Nephron progenitor cell (in vitro differentiated cells): ENCODE measurements at places on chromosomes 4 and X.

GRCh38 chr4:6111354-6111960 lies 88.9 kb downstream of the JAKMIP1 start:
- H3K27me3 ChIP-seq: peaks cover 49% of the 10 kb centered on the region
- H3K4me3 ChIP-seq: no peak overlapping the region
- peaks cover 29% of the 10 kb centered on the region for H3K4me1 ChIP-seq

GRCh38 chr4:147777456-147778091 lies 45.7 kb downstream of the ARHGAP10 start:
- DNase-seq: no peak
- H3K36me3 ChIP-seq: no peaks in the 10 kb centered on the region
- peaks cover 80% of the 10 kb centered on the region for H3K4me1 ChIP-seq
- peak overlapping the region; percentile 37 for H3K27ac ChIP-seq
- no peaks in the 10 kb centered on the region for H3K27me3 ChIP-seq
- no peak overlapping the region for H3K4me3 ChIP-seq

GRCh38 chrX:74506317-74507115 lies 85.2 kb downstream of the SLC16A2 start:
- peaks cover 5% of the 10 kb centered on the region for H3K27me3 ChIP-seq
- H3K36me3 ChIP-seq: peaks cover 7% of the 10 kb centered on the region
- H3K4me3 ChIP-seq: no peak overlapping the region
- peaks cover 25% of the 10 kb centered on the region for H3K4me1 ChIP-seq
- H3K27ac ChIP-seq: no peak overlapping the region

DNA sequence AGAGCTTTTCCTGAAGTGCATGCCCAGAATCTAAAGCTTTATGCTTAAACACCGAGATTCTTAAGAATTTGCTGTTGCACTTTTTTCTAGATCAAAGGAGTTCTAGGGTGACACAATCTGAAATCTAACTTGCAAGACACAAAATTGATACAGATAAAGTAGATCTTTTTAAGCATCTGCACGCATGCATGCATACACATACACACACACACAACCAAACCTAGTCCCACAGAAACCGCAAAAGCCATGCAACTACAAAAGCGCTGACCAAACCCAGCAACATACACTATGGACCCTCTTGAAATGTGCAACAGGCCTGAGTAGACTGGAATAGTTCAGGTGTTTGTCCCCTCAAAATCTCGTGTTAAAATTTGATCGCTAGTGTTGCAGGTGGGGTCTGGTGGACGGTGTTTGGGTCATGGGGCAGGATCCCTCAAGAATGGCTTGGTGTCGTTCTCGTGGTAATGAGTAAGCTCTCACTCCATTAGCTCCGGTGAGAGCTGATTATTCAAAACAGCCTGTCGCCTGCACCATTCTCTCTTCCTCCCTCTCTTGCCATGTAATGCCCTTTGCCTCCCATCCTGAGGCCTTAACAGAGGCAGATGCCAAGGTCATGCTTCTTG lies 52.7 kb downstream of the IRF2 start:
- peaks cover 3% of the 10 kb centered on the region for H3K27me3 ChIP-seq
- no peaks in the 10 kb centered on the region for H3K4me1 ChIP-seq
- DNase-seq: no peak
- H3K27ac ChIP-seq: no peak overlapping the region
- H3K4me3 ChIP-seq: no peak overlapping the region

- DNase-seq: no peak
- H3K27me3 ChIP-seq: no peaks in the 10 kb centered on the region
- H3K27ac ChIP-seq: no peak overlapping the region
- H3K4me3 ChIP-seq: no peak overlapping the region
These were observed 183.6 kb upstream of the NOCT start for GRCh38 chr4:138831948-138832347.

DNA sequence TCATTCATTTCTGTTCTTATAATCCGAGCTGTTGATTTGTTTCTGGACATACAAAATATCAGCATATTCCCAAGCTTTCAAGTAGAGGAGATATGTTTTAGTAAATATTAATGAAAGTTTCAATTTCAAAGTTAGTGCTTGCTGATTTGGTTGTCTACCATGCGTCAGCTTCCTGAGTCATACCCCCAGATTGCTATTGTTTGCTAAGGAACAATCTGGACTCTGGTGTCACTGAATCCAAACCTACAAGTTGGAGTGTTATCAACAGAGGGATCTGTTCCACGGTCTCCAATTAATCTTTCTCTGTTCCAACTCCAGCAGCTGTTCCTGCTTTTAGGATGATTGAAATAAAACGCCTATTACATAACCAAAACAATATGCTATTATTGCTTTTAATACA lies 96.1 kb upstream of the FAM9A start:
- no peaks in the 10 kb centered on the region for H3K36me3 ChIP-seq
- H3K4me1 ChIP-seq: no peaks in the 10 kb centered on the region
- no peak overlapping the region for H3K4me3 ChIP-seq
- H3K27me3 ChIP-seq: no peaks in the 10 kb centered on the region
- no peak overlapping the region for H3K27ac ChIP-seq

GRCh38 chr4:98482847-98483806 lies 175.3 kb downstream of the TSPAN5 start:
- peaks cover 38% of the 10 kb centered on the region for H3K4me1 ChIP-seq
- H3K4me3 ChIP-seq: no peak overlapping the region
- peaks cover 3% of the 10 kb centered on the region for H3K27me3 ChIP-seq
- no peak overlapping the region for H3K27ac ChIP-seq

- no peak for DNase-seq
- H3K4me3 ChIP-seq: no peak overlapping the region
- H3K36me3 ChIP-seq: peaks cover under 1% of the 10 kb centered on the region
These were observed 121.2 kb upstream of the GUCY1A1 start for GRCh38 chr4:155545456-155545855.

- H3K36me3 ChIP-seq: no peaks in the 10 kb centered on the region
- no peak overlapping the region for H3K4me3 ChIP-seq
- no peaks in the 10 kb centered on the region for H3K4me1 ChIP-seq
- DNase-seq: no peak
- H3K27me3 ChIP-seq: peaks cover 17% of the 10 kb centered on the region
- no peak overlapping the region for H3K27ac ChIP-seq
These were observed 55.5 kb downstream of the ARHGEF38 start for GRCh38 chr4:105607876-105608275.

DNA sequence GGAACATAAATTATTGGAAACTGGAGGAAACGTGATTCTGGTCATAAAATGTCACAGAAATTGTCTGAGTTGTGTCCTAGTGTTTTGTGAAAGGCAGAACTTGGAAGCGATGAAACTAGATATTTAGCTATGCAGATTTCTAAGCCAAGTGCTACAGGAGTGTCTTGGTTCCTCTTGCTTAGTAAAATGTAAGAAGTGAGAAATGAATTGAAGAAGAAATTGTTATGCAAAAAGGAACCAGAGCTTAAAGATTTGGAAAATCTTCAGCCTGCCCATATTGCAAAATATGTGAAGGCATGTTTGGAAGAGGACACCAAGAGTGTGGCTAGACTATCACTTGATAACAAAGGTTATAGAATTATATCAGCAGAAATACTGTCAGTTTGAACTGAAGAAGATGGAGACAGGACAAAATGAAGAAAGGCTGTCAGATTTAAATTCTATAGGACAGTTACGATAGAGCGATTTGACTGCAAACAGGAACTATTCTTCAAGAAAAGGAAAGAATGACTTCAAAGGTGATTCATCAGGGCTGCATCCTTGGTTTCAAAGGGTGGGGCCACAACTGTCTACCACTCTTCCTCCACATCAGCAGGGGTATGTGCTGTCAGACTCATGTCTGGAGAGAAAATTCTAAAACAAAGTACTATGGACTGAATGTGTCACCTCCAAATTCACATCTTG lies 9.4 kb upstream of the CDS1 start:
- no peak overlapping the region for H3K27ac ChIP-seq
- H3K27me3 ChIP-seq: peaks cover 4% of the 10 kb centered on the region
- no peaks in the 10 kb centered on the region for H3K36me3 ChIP-seq
- H3K4me1 ChIP-seq: peaks cover under 1% of the 10 kb centered on the region
- no peak for DNase-seq

- peaks cover 32% of the 10 kb centered on the region for H3K27me3 ChIP-seq
- H3K4me1 ChIP-seq: peaks cover 15% of the 10 kb centered on the region
- DNase-seq: no peak
- peaks cover 4% of the 10 kb centered on the region for H3K36me3 ChIP-seq
These were observed 81.3 kb downstream of the HMGN5 start for GRCh38 chrX:81120258-81120935.

GRCh38 chr4:108532738-108533137 lies 87.6 kb upstream of the RPL34 start:
- no peak for DNase-seq
- H3K36me3 ChIP-seq: no peaks in the 10 kb centered on the region
- H3K4me1 ChIP-seq: peaks cover 69% of the 10 kb centered on the region
- H3K4me3 ChIP-seq: peak overlapping the region; percentile 44
- peak overlapping the region; percentile 91 for H3K27ac ChIP-seq
- no peaks in the 10 kb centered on the region for H3K27me3 ChIP-seq

- H3K4me3 ChIP-seq: no peak overlapping the region
- no peak for DNase-seq
- H3K4me1 ChIP-seq: no peaks in the 10 kb centered on the region
- no peak overlapping the region for H3K27ac ChIP-seq
These were observed 64.4 kb downstream of the CXCL13 start for GRCh38 chr4:77669946-77670590.

DNA sequence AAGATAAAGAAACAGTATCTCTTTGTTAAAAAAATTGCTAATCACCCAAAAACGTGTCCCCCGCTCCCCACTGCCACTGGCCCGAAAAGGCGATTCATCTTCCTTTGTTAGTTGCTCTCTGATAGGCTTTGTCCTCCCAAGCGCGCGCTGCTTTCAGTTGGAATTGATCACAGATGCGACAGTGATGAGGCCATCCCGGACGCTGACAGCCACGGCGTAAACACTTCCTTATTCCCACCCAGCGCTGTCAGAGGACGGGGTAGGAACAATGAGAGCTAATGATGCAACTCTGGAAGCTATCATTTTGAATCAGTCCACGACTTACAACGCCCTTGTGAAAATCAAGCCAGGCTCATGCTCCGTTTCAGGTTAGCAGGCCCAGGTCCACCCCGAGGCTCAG lies 21.4 kb downstream of the SOD3 start:
- no peak overlapping the region for H3K27ac ChIP-seq
- peaks cover 9% of the 10 kb centered on the region for H3K4me1 ChIP-seq
- no peak overlapping the region for H3K4me3 ChIP-seq
- H3K36me3 ChIP-seq: peaks cover 31% of the 10 kb centered on the region

- peak overlapping the region; percentile 88 for H3K4me3 ChIP-seq
- peak; percentile 48 for DNase-seq
These were observed 1.2 kb downstream of the IRS4 start for GRCh38 chrX:108735091-108735678.

DNA sequence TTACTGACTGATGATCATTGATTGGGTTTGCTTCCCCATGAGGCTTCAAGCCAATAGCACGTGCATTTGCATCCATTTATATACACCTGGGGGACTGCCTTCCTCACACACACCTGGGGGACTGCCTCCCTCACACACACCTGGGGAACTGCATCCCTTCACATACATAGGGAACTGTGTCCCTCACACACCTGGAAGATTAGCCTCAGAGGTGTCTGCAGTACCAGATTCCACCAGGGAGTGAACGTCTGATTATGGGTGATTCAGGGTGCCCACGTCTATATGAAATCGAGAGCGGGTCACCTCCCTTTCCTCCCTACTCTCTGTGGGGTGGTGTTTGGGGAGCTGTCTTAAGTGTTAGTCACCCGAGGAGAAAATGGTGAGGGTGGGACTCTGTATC lies 16.9 kb downstream of the CD99 start:
- no peak overlapping the region for H3K27ac ChIP-seq
- H3K4me3 ChIP-seq: no peak overlapping the region
- peaks cover 3% of the 10 kb centered on the region for H3K27me3 ChIP-seq
- DNase-seq: no peak

- no peak overlapping the region for H3K4me3 ChIP-seq
- DNase-seq: no peak
- no peak overlapping the region for H3K27ac ChIP-seq
- peaks cover 4% of the 10 kb centered on the region for H3K4me1 ChIP-seq
- no peaks in the 10 kb centered on the region for H3K36me3 ChIP-seq
- no peaks in the 10 kb centered on the region for H3K27me3 ChIP-seq
These were observed 137.6 kb downstream of the TECRL start for GRCh38 chr4:64271601-64272081.

DNA sequence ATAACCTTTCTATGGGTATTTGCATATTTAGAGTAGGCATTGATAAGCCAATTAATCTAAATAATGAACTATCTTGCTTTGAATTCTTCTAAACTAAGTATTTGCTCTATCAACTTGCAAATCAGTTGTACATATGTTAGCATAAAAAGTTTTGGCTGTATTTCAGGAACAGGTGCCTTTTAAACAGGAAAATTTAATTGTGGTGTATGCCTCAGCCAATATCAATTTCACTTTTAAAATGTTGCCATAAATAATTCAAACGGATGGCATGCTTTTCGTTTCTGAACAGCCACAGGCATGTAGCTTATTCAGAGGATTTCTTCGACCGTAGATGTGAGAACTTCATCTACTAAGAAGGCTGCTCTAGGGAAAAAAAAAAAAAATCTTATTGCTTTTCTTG lies 99.9 kb downstream of the DCLK2 start:
- H3K27ac ChIP-seq: no peak overlapping the region
- no peak for DNase-seq
- no peak overlapping the region for H3K4me3 ChIP-seq
- no peaks in the 10 kb centered on the region for H3K36me3 ChIP-seq
- peaks cover 18% of the 10 kb centered on the region for H3K4me1 ChIP-seq
- peaks cover 13% of the 10 kb centered on the region for H3K27me3 ChIP-seq

GRCh38 chr4:111449657-111450056 lies 695.6 kb upstream of the FAM241A start:
- H3K36me3 ChIP-seq: no peaks in the 10 kb centered on the region
- H3K27me3 ChIP-seq: peaks cover 6% of the 10 kb centered on the region
- no peak overlapping the region for H3K27ac ChIP-seq
- no peak overlapping the region for H3K4me3 ChIP-seq

- peaks cover 24% of the 10 kb centered on the region for H3K4me1 ChIP-seq
- H3K27me3 ChIP-seq: peaks cover 7% of the 10 kb centered on the region
- H3K27ac ChIP-seq: no peak overlapping the region
- no peak for DNase-seq
- no peak overlapping the region for H3K4me3 ChIP-seq
- no peaks in the 10 kb centered on the region for H3K36me3 ChIP-seq
These were observed 81.4 kb upstream of the TRIM2 start for GRCh38 chr4:153122855-153123254.

DNA sequence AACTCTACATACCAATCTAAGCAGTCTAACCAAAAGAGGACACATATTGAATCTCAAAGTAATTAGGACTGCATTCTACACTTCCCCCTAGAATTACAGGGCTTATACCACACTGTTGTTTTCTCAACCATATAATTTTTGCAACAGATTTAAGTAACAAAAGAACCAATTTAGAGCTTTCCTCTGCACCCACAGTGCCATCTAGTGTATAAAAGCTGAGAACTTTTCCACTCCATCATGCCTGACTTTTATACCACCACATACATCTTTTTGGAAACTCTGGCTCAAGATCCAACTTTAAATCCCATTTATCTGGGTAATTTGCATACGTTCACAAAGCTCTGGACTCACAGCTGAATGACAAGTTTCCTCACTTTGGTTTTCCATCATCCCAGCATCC lies 99.5 kb downstream of the EFHC2 start:
- H3K4me3 ChIP-seq: no peak overlapping the region
- H3K4me1 ChIP-seq: peaks cover 5% of the 10 kb centered on the region
- no peaks in the 10 kb centered on the region for H3K36me3 ChIP-seq
- DNase-seq: no peak

GRCh38 chr4:110533590-110533910 lies 57.6 kb downstream of the ENPEP start:
- H3K4me3 ChIP-seq: no peak overlapping the region
- no peaks in the 10 kb centered on the region for H3K4me1 ChIP-seq
- DNase-seq: no peak
